ENCODE measurements at places on chromosomes 4 and X. TPM values are rescaled to one million over a fixed set of nuclear protein-coding genes. Genes with fewer than 3 reads are reported as not detected.

GRCh38 chrX:28609917-28610613 is 22.8 kb downstream of the IL1RAPL1 start:
- no peak overlapping the region for H3K4me3 ChIP-seq
- H3K27ac ChIP-seq, result no peak overlapping the region
- H3K36me3 ChIP-seq, result no peaks in the 10 kb centered on the region

DNA sequence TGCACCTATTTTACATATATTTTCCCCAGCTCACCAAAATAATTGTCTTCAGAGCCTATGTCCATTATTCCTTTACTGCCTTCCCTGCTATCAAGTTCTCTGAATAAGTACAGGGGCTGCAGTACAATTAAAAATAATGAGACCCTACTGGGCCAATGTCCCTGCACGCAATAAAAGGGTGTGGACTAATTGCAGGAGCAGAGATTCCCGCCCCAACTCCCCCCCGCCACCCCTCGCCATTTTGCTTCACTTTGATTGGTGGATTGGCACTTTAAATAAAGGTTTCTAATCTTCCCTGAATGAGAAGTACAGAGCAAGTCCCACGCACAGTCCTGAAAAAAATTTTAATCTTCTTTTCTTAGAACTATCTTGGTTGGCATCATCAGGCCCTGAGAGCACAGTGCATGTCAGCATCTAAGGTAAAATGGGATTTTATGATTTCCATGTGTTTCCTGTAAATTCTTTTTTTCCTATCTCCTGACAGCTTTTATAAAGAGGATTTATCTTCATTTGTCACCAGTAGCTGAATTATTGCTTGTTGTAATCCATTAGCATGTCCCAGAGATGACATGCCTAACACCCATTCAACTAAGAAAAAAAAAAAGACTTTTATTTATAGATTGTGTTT is at the start of gene AMBN:
Gene AMBN (plus strand): TSS at position 302 of the 628 bp plus-strand sequence. CDS start 103 bp downstream, at position 405.
- no peak for DNase-seq
- H3K27me3 ChIP-seq, result no peaks in the 10 kb centered on the region
- H3K27ac ChIP-seq, result no peak within 1 kb of the TSS
- no peaks in the 10 kb centered on the region for H3K36me3 ChIP-seq
- H3K4me3 ChIP-seq, result no peak within 1 kb of the TSS

GRCh38 chrX:19793471-19793870 is 93.9 kb downstream of the SH3KBP1 start:
- no peak for DNase-seq
- H3K4me1 ChIP-seq, result no peaks in the 10 kb centered on the region
- no peak overlapping the region for H3K4me3 ChIP-seq
- no peak overlapping the region for H3K27ac ChIP-seq

DNA sequence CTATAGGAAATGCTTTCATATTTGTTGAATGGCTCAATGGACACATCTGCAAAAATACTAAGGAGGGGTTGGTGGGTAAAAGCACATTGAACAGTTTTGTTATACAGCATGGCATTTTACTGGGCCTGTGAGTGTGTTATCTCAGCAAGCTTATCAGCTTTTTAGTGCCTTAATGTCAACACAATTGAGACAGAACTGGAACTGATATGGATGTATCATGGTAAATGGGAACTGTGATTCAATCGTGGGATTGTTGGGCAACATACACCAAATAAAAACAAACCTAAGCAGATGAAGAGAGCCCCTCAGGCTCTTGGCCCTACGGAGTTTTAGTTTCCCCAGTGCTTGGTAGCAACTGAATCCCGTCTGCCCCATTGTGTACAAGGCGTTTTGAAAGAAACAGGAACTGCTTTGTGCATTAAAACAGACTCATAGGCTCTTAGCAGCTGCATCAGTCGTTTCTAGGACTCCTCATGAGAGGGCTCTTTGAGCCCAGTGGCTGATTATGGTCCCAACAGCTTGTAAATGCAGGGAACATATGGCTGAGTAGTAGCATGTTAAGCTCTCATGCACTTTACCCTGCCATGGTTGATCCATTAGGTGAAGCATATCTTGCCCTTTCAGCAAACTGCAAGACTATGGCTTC is 7.3 kb downstream of the GPR119 start:
- H3K27ac ChIP-seq, result no peak overlapping the region
- no peaks in the 10 kb centered on the region for H3K27me3 ChIP-seq
- H3K4me1 ChIP-seq, result no peaks in the 10 kb centered on the region
- no peak for DNase-seq

GRCh38 chr4:158949099-158949498 is 153.8 kb upstream of the RAPGEF2 start:
- H3K4me3 ChIP-seq, result no peak overlapping the region
- no peaks in the 10 kb centered on the region for H3K4me1 ChIP-seq
- H3K27ac ChIP-seq, result no peak overlapping the region

- DNase-seq, result no peak
- H3K4me3 ChIP-seq, result no peak overlapping the region
- H3K27me3 ChIP-seq, result no peaks in the 10 kb centered on the region
- H3K36me3 ChIP-seq, result no peaks in the 10 kb centered on the region
- no peak overlapping the region for H3K27ac ChIP-seq
These were observed 57.8 kb upstream of the ANXA3 start for GRCh38 chr4:78493731-78494130.

DNA sequence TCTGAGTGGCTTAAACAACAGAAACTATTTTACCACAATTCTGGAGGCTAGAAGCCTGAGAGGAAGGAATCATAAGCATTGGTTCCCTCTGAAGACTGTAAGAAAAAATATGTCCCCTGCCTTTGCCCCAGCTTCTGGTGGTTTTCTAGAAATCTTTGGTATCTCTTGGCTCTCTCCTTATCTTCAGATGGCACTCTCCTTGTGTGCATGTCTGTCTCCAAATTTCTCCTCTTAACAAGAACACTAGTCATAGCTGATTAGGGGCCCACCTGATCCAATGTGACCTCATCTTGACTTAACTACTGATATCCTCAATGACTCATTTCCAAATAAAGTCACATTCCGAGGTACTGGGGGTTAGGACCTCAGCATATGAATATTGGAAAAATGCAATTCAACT is 635.0 kb upstream of the NR3C2 start:
- no peaks in the 10 kb centered on the region for H3K27me3 ChIP-seq
- H3K4me1 ChIP-seq, result no peaks in the 10 kb centered on the region
- no peaks in the 10 kb centered on the region for H3K36me3 ChIP-seq
- no peak for DNase-seq
- H3K27ac ChIP-seq, result no peak overlapping the region

DNA sequence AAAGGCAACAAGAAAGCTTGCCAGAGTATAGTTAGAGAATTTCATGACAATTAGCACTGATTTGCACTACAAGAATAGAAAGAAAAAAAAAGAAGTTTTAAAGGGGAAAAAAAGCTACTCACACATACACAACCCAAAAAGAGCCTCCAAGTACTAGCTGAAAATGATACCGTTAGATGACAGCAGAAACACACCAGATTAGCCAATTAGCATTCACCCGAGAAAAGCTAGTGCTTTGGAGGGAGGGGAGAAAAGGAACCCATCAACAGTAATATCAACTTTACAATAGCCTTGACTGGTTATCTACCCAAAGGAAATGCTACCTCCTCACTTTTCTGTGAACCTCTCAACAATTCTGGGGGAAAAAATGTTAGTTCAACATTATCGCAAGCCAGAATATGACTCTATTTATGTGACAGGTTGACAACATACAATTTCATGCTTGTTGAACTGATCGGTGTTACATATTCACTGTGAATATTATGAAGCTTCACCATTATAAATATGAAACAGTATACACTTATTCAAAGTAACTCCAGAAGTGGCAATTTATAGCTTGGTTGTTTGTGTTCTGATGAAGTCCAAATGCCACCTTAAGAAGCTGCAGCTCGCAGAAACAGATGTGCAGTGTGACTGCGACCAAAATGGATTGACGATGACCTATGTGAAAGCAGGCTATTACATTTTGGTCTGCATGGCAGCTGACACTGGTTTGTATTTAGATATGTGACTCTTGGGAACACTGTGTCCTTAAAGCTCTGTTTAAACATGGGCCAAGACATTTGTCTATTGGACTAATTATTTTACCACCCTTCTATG is 15.9 kb downstream of the PPARGC1A start:
- DNase-seq, result no peak
- H3K4me3 ChIP-seq, result no peak overlapping the region
- no peak overlapping the region for H3K27ac ChIP-seq

DNA sequence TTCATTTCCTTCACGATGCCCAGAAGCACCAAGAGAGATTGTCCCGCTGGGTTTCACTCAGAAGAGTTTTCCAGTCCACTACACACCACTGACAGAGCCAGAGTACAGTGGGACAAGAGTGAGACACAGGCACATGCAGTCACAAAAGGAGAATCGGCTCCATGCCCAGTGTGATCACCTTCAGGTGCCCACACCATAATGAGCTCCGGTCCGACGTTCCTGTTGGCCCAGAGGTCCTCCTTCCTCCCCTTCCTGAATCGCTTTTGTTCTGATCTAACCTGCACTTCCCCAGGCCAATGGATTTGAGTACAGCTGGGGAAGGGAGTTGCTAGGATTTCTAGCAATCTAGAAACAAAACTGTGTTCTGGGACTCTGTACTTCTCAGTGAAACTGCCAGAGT is 4.6 kb upstream of the CHRNA9 start:
- H3K4me1 ChIP-seq, result no peaks in the 10 kb centered on the region
- no peaks in the 10 kb centered on the region for H3K27me3 ChIP-seq
- no peak overlapping the region for H3K27ac ChIP-seq
- H3K36me3 ChIP-seq, result no peaks in the 10 kb centered on the region
- H3K4me3 ChIP-seq, result no peak overlapping the region
- DNase-seq, result no peak

DNA sequence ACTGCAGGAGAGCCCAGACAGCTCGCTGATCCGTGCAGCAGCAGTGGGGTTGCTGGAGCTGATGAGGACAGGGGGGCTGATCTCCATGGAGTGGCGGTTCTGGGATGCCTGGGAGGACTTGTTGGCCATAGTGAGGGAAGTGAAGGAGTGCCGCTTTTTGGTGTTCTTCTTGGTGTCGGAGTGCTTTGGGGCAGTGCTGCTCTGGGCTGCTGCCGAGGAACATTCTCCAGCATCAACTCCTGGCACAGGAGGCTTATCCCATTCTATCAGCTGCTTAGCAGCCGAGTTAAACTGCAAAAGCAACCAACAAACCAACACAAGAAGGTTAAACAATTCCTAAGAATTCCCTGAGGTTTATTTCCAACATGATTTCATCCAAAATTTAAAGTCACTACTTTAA is 126.3 kb upstream of the CBR4 start:
- H3K27ac ChIP-seq, result peak overlapping the region; percentile 45
- DNase-seq, result no peak
- H3K4me1 ChIP-seq, result peaks cover 50% of the 10 kb centered on the region
- H3K4me3 ChIP-seq, result peak overlapping the region; percentile 36

DNA sequence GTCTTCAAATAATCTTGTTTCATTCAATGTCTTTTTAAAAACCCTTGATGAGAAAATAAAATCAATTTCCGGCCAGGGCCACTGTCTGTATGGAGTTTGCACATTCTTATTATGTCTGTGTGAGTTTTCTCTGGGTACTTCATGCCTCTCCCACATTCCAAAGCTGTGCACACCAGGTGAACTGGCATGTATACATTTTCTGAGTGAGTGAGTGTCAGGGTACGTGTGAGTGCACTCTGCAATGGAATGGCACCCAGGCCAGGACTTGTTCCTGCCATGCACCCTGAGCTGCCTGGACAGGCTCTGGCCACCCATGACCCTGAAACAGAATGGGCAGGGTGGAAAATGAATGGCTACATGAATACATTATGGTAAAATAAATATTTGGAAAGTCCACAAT is 61.3 kb downstream of the UBE2NL start:
- DNase-seq, result no peak
- no peak overlapping the region for H3K4me3 ChIP-seq
- no peak overlapping the region for H3K27ac ChIP-seq
- no peaks in the 10 kb centered on the region for H3K36me3 ChIP-seq
- no peaks in the 10 kb centered on the region for H3K27me3 ChIP-seq
- no peaks in the 10 kb centered on the region for H3K4me1 ChIP-seq

DNA sequence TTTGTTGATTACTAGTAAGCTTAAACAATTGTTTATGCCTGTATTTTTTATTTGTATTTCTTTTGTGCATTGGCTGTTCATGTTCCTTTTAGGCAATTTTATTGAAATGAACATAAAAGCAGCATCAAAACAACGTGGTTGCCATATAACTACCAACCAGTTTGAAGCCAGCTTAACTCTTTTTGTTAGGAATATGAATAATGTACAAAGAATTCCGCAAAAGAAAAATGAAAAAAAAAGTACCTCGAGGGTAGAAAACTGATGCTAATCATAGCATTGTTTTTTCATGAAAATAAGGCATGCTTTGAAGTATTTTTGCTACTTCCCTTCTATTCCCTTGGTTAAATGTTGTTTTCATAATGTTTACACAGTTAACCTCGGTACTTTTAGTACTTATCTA is 1024.0 kb upstream of the SLIT2 start:
- H3K36me3 ChIP-seq, result no peaks in the 10 kb centered on the region
- no peak for DNase-seq
- H3K27me3 ChIP-seq, result no peaks in the 10 kb centered on the region
- no peak overlapping the region for H3K4me3 ChIP-seq
- no peak overlapping the region for H3K27ac ChIP-seq
- peaks cover 7% of the 10 kb centered on the region for H3K4me1 ChIP-seq

- no peaks in the 10 kb centered on the region for H3K27me3 ChIP-seq
- H3K4me3 ChIP-seq, result no peak overlapping the region
- DNase-seq, result no peak
- no peaks in the 10 kb centered on the region for H3K36me3 ChIP-seq
These were observed 9.1 kb upstream of the RNF212 start for GRCh38 chr4:1122505-1122904.

DNA sequence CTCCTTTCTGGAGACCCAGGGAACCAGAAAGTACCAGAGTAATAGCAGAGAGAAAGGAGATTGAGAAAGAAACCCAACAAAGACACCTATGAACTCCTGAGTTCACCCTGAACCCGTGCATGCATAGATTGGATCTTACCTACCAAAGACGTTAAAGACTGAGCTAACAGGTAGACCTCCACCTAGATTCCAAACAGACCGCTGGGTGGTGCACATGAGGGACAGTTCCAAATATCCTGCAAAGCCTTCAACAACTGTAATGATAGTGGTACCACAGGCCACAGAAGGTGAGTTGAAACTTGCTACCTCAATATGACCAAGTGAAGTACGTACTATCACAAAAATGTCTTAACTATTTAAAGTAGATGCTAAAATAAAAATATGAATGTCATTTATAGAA is 34.0 kb upstream of the NR0B1 start:
- H3K4me3 ChIP-seq, result no peak overlapping the region
- H3K4me1 ChIP-seq, result no peaks in the 10 kb centered on the region
- no peaks in the 10 kb centered on the region for H3K36me3 ChIP-seq
- DNase-seq, result no peak

DNA sequence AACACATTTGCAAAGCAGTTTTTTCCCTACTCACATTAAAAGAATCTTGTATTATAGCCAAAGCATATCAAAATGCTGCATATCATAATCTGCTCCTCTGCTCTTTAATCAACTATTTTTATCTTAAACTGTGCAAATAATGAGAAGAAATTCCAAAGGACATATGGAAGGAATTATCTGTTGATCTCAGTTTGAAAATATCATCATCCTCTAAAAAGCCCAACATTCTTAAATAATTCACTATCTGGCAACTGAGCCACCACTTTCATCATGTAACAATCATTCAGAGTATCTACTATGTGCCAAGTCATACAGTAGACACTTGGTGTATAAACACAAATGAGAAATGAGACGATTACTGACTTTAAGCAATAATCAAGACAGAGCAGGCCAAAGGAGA is 63.0 kb downstream of the PRSS12 start:
- H3K27me3 ChIP-seq, result no peaks in the 10 kb centered on the region
- no peaks in the 10 kb centered on the region for H3K36me3 ChIP-seq
- H3K4me3 ChIP-seq, result no peak overlapping the region
- H3K27ac ChIP-seq, result no peak overlapping the region
- no peaks in the 10 kb centered on the region for H3K4me1 ChIP-seq

FABP2 gene
- total RNA-seq, result not detected

RPS3A gene
- total RNA-seq, result 1,778 TPM

HSFX1 gene
- total RNA-seq, result 2.0 TPM

PDE5A gene
- 158 TPM for total RNA-seq

BANK1 gene
- total RNA-seq, result 1.1 TPM

ODAPH gene
- not detected for total RNA-seq

SCRG1 gene
- total RNA-seq, result 6.9 TPM

HPRT1 gene
- 3.1 TPM for total RNA-seq

All from thoracic aorta (tissue), 2 donors.